ENCODE measurements at places on chromosomes 12 and 14. TPM values are rescaled to one million over a fixed set of nuclear protein-coding genes. Genes with fewer than 3 reads are reported as not detected.

Gene RTL1
- total RNA-seq, result not detected

Gene CCDC177
- total RNA-seq, result not detected

Gene SLC8A3
- total RNA-seq, result not detected

Gene KRT6C
- total RNA-seq, result not detected

Gene LRP10
- total RNA-seq, result 72.6 TPM

Gene TSPAN11
- total RNA-seq, result not detected

Gene JKAMP
- total RNA-seq, result 21.9 TPM

Gene FSCB
- not detected for total RNA-seq

DNA sequence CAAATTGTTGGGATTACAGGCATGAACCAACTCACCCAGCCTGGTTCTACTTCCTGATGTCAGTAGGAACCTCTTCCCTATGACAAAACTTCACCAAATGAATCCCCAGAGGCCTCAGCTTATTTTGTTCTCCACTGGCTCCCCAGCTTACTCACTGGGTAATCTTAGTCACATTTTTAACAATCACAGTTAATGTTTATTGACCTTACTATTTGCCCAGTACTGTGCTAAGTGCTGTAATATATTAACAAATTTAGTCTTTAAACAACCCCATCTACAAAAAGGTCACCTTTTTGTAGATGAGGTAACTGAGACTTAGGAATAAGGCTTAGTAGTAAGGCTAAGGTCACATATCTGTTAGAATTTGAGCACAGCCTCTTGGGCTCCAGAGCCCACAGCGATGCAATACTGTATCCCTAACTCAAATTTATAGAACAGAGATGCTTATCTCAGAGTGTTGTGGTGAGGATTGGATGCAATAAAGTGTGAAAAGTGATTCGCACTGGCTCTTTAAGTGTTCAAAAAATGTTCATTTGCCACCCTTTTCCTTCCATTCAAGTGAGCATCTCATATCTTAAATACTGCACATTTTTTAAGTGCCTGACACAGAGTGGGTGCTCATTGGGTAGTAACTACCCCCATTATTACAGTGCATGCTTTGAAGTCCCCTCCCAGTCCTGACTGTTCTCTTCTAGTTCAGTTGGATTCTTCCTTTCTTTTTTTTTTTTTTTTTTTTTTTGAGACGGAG lies 146.4 kb upstream of the ARHGAP5 start:
- H3K4me3 ChIP-seq, result no peak overlapping the region
- H3K36me3 ChIP-seq, result no peaks in the 10 kb centered on the region
- H3K27ac ChIP-seq, result no peak overlapping the region
- H3K27me3 ChIP-seq, result no peaks in the 10 kb centered on the region

DNA sequence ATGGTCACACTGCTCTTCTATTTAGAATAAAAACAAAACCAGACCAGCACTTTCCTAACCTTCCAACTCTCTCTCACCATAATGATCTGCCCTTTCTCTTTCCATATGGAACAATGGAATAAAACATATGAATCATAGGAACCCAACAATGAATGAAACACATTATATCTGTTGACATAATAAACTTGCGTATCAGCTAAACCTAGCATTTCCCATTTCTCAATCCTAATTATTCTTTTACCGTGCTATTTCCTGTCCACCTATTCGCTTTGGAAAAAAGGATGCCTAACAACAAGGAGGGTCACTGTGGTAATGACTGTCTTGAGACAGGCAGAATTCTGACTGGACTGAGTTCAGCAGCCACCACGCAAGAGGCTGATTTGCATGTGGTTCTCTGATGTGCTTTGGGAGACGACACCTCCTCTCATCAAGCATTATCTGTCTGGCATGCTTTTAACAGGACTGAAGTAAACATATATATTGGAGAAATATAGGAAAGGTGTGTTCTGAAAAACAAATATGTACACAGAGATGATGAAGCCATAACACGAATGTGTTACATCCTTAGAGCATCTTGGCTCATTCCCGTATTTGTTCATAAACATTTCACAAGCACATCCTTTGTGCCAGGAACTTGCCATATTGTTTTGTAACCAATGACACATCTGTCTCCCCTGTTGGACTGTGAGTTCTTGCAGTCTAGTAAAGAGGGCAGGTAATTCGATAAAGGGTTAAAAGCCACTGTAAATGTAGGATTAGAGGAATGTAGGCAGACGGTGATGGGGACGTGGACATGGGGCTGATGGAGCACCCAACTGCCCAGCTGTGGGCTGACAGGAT lies 87.7 kb downstream of the PTPRB start:
- H3K36me3 ChIP-seq, result no peaks in the 10 kb centered on the region
- no peaks in the 10 kb centered on the region for H3K4me1 ChIP-seq
- no peak for DNase-seq
- no peak overlapping the region for H3K4me3 ChIP-seq
- peaks cover 29% of the 10 kb centered on the region for H3K27me3 ChIP-seq
- H3K27ac ChIP-seq, result no peak overlapping the region

GRCh38 chr14:26730929-26731618 lies 133.2 kb upstream of the NOVA1 start:
- H3K36me3 ChIP-seq, result no peaks in the 10 kb centered on the region
- no peak overlapping the region for H3K27ac ChIP-seq
- H3K27me3 ChIP-seq, result no peaks in the 10 kb centered on the region
- no peak overlapping the region for H3K4me3 ChIP-seq
- DNase-seq, result no peak

DNA sequence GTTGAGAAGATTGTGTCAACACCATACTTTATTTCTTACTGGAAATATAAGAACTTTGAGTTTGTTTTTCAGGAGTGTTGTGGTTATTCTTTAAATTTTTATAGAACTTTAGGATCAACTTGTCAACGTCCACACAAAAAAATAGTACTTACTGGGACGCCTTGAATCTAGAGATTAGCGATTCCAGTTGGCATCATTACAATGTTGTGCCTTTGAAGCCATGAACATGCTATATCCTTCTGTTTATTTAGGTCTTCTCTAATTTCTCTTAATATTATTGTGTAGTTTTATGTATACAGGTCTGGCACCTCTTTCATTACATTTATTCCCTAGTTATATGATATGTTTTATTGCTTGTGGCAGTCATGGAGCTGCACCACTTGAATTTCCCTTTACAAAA lies 320.8 kb upstream of the CCDC196 start:
- no peak overlapping the region for H3K27ac ChIP-seq
- H3K36me3 ChIP-seq, result no peaks in the 10 kb centered on the region
- peaks cover 2% of the 10 kb centered on the region for H3K27me3 ChIP-seq
- DNase-seq, result no peak
- H3K4me1 ChIP-seq, result no peaks in the 10 kb centered on the region

DNA sequence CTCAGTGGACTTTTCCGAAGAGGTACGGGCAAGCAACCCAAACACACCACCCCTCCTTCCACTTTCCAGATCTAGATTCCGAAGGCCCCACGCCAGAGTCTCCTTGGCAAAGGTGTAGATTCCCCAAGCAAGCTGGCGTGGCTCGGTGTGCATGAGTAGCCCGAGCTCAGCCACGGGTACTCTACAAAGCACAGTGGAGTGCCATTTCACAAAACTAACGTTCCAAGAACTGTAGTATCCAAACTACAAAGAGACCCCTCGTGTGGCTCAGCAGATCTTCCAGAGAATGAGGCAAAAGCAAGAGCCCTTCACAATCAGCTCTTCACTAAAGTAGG lies 72.1 kb downstream of the FOXN3 start:
- DNase-seq, result no peak
- peaks cover 63% of the 10 kb centered on the region for H3K36me3 ChIP-seq
- no peak overlapping the region for H3K27ac ChIP-seq
- no peaks in the 10 kb centered on the region for H3K27me3 ChIP-seq
- peaks cover 21% of the 10 kb centered on the region for H3K4me1 ChIP-seq
- H3K4me3 ChIP-seq, result no peak overlapping the region

GRCh38 chr14:73489481-73490175 lies 1.1 kb upstream of the RIOX1 start:
- H3K4me3 ChIP-seq, result peak overlapping the region; percentile 63
- peak overlapping the region; percentile 75 for H3K27ac ChIP-seq
- H3K4me1 ChIP-seq, result peaks cover 26% of the 10 kb centered on the region
- no peaks in the 10 kb centered on the region for H3K27me3 ChIP-seq
- no peak for DNase-seq
- peaks cover 20% of the 10 kb centered on the region for H3K36me3 ChIP-seq

DNA sequence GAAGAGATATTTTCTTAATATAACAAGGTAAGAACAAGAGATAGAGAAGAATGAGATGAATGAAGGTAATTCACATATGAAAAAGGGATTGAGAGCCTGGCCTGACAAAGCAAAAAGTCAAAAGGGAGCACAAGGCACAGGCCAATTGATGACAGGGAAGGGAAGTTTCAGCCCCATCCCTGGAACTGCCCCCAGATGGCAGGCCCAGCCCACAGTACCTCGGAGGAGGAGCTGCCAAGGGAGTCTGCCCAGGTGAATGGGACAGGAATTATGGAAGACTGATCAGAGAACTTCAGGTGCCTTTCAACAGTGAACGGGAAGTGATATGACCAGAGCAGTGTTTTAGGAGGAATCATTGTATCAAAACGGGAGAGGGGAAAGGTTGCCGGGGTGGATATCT lies 15.7 kb downstream of the SNRPF start:
- H3K36me3 ChIP-seq, result peaks cover 33% of the 10 kb centered on the region
- H3K27me3 ChIP-seq, result no peaks in the 10 kb centered on the region
- H3K4me3 ChIP-seq, result no peak overlapping the region
- DNase-seq, result no peak

GRCh38 chr14:68403191-68404145 lies 389.4 kb downstream of the ZFP36L1 start:
- H3K4me3 ChIP-seq, result no peak overlapping the region
- no peaks in the 10 kb centered on the region for H3K27me3 ChIP-seq
- no peaks in the 10 kb centered on the region for H3K36me3 ChIP-seq
- no peak overlapping the region for H3K27ac ChIP-seq
- no peak for DNase-seq
- peaks cover 85% of the 10 kb centered on the region for H3K4me1 ChIP-seq

- no peaks in the 10 kb centered on the region for H3K36me3 ChIP-seq
- H3K4me3 ChIP-seq, result no peak overlapping the region
- H3K4me1 ChIP-seq, result no peaks in the 10 kb centered on the region
- H3K27me3 ChIP-seq, result no peaks in the 10 kb centered on the region
Measured at GRCh38 chr12:227286-227915, 13.4 kb upstream of the SLC6A12 start.

DNA sequence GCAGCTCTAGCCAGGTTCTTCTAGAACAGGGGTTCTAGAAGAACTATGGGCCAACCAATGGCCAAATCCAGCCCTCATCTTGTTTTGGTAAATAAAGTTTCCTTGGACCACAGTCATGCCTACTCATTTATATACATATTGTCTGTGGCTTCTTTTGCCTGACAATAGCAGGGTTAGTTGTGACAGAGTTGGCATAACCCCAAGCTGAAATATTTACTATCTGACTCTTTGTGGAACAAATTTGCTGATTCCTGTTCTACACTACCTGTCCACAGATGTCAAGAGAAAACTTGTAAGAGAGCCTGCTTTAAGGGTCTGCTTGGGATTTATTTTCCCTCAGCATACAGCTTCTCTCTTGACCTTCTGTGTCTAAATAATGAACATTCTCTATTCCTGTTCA lies 289.0 kb downstream of the KSR2 start:
- no peak for DNase-seq
- no peak overlapping the region for H3K4me3 ChIP-seq
- no peaks in the 10 kb centered on the region for H3K36me3 ChIP-seq
- peaks cover 3% of the 10 kb centered on the region for H3K27me3 ChIP-seq

Data from naive thymus-derived CD8-positive, alpha-beta T cell (primary cell).